Activated CD8-positive, alpha-beta T cell treated with anti-CD3 and anti-CD28 coated beads for 36 hours (primary cell): ENCODE measurements at places on chromosomes 4 and X. TPM values are rescaled to one million over a fixed set of nuclear protein-coding genes. Genes with fewer than 3 reads are reported as not detected.

DNA sequence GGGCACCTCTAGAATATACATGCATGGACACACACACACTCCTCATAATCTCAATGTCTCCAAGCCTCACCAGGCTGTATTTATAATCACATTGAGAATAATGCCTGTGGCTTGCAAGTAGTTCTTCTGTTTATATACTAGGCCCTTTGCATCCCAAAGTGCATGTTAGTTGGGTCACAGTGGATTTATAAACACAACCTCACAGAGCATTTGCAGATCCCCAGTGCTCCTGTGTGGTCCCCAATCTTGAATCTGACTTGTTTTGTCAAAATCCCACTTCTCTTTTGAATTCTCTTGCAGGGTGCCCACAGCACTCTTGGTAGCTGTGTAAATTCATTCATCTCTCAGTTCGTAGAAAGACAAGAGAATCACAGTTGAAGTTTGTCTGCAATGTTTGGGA, 49.6 kb upstream of the PROM1 start:
- H3K27me3 ChIP-seq = peaks cover 4% of the 10 kb centered on the region
- no peaks in the 10 kb centered on the region for H3K4me1 ChIP-seq
- H3K4me3 ChIP-seq = no peak overlapping the region
- H3K36me3 ChIP-seq = no peaks in the 10 kb centered on the region
- DNase-seq = no peak

DNA sequence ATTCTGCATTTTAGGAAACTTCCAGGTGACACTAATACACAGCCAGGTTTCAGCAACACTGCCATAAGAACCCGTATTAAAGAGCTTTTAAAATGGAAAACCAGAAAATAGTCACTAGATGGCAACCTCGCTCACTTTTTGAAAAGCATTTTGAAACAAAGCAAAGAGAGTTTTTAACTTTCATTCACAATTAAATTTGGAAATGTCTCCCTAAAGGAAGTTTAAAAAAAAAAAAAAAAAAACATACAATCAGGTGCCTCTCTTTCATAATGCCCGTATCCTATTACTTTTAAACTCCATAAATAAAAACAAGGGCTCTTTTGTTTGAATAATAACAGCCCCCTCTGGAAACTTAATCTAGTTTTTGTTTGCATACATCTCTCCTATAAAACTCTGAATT, 20.3 kb downstream of the MEPE start:
- no peak overlapping the region for H3K27ac ChIP-seq
- no peaks in the 10 kb centered on the region for H3K36me3 ChIP-seq
- peaks cover 5% of the 10 kb centered on the region for H3K4me1 ChIP-seq
- peaks cover 13% of the 10 kb centered on the region for H3K27me3 ChIP-seq
- DNase-seq = no peak

- no peak overlapping the region for H3K4me3 ChIP-seq
- H3K4me1 ChIP-seq = no peaks in the 10 kb centered on the region
- H3K27me3 ChIP-seq = no peaks in the 10 kb centered on the region
- no peaks in the 10 kb centered on the region for H3K36me3 ChIP-seq
- no peak overlapping the region for H3K27ac ChIP-seq
Observed at GRCh38 chrX:16659321-16659720, 9.4 kb downstream of the S100G start.

DNA sequence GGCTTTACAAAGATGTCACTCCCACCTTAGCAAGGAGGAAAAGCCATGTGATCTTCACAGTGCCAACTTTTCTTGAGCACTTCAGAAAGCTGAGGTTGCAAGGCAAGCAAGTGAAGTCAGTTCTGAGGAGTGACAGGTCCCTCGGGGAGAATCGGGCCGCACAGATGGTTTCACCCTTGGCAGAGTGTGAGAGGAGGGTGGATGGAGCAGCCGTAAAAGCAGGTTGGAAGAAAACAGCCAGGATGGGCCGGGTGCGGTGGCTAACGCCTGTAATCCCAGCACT, 43.6 kb upstream of the TLR3 start:
- H3K4me3 ChIP-seq = no peak overlapping the region
- no peaks in the 10 kb centered on the region for H3K36me3 ChIP-seq
- no peaks in the 10 kb centered on the region for H3K4me1 ChIP-seq
- peaks cover 10% of the 10 kb centered on the region for H3K27me3 ChIP-seq

The PCDH11X gene
- not detected for total RNA-seq

The DNAJB14 gene
- total RNA-seq = 42.5 TPM

GRCh38 chrX:97366237-97366636, 482.5 kb downstream of the RPA4 start:
- no peak overlapping the region for H3K4me3 ChIP-seq
- no peak overlapping the region for H3K27ac ChIP-seq
- H3K36me3 ChIP-seq = no peaks in the 10 kb centered on the region
- no peak for DNase-seq
- H3K27me3 ChIP-seq = no peaks in the 10 kb centered on the region

DNA sequence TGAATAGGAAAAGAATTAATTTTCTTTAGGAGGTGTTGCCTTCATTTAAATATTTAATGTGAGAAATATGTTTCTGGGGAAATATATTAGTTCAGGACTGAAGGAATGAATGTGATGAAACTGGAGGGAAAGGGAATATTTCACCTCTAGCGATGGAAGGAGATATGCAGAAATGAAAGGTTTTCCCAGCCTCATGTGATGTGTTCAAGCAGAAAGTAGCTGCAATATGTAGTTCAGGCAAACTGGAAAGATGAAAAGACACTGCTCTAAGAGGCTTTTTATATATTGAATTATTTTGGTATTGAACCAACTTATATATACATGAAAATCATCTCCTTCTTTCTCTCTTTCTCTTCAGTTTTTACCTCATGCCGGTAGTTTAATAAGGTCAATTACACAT, 3.4 kb downstream of the GRID2 start:
- H3K4me1 ChIP-seq = no peaks in the 10 kb centered on the region
- H3K27me3 ChIP-seq = peaks cover 27% of the 10 kb centered on the region
- H3K36me3 ChIP-seq = peaks cover 1% of the 10 kb centered on the region
- no peak overlapping the region for H3K27ac ChIP-seq
- H3K4me3 ChIP-seq = no peak overlapping the region

- no peaks in the 10 kb centered on the region for H3K4me1 ChIP-seq
- no peaks in the 10 kb centered on the region for H3K27me3 ChIP-seq
- H3K27ac ChIP-seq = no peak overlapping the region
- DNase-seq = no peak
Observed at GRCh38 chr4:157885811-157886210, 287.0 kb downstream of the GASK1B start.

- no peak for DNase-seq
- H3K27me3 ChIP-seq = peaks cover 5% of the 10 kb centered on the region
- no peaks in the 10 kb centered on the region for H3K36me3 ChIP-seq
- no peak overlapping the region for H3K27ac ChIP-seq
- H3K4me3 ChIP-seq = no peak overlapping the region
Observed at GRCh38 chr4:118557298-118557851, 127.8 kb upstream of the METTL14 start.

The MAGEA11 gene
- total RNA-seq = not detected

- peaks cover 4% of the 10 kb centered on the region for H3K27me3 ChIP-seq
- H3K4me3 ChIP-seq = no peak overlapping the region
- no peaks in the 10 kb centered on the region for H3K4me1 ChIP-seq
- no peak overlapping the region for H3K27ac ChIP-seq
- H3K36me3 ChIP-seq = no peaks in the 10 kb centered on the region
Observed at GRCh38 chr4:86033171-86033570, 326.7 kb downstream of the MAPK10 start.

The DOK7 gene
- total RNA-seq = not detected

The SLC25A43 gene
- total RNA-seq = 5.3 TPM

DNA sequence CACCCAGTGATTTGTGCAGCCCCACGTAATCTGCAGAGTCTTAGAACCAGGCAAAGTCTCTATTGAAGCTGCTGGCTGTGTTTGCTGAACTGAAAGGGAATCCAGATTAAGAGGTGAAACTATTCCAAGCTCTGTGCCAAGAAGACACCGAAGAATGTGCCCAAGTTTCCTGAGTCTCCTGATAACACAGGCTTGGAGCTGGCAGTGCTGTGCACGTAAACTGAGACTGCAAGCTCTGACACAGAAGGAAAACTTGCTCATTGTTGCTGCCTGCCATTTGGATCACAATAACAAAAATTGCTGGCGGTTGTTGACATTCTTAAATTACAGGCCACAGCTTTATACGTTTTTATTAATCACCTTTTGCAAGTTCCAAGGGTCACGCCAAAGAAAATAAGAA, 60.2 kb upstream of the VCX3B start:
- no peak for DNase-seq
- no peak overlapping the region for H3K27ac ChIP-seq
- H3K36me3 ChIP-seq = no peaks in the 10 kb centered on the region
- no peaks in the 10 kb centered on the region for H3K27me3 ChIP-seq
- H3K4me3 ChIP-seq = no peak overlapping the region

The RHOXF1 gene
- total RNA-seq = not detected

DNA sequence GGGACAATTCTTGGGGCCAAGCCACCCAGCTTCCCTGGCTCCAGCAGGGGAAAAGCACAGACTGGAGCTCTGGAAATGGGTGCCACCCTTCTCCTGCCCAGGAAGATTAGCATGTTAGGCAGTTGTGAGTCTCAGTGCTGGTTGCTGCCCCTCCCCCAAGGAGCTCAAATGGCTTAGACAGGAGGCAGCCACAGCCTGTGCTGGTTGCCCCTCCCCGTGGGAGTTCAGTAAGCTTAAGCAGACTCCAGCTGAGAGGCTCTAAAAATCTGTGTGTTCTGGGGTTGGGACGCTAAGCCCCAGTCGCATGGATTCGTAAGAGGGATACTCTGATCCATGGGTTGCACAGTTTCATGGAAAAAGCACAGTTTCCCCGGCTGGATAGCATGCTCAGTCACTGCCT, 92.7 kb upstream of the NDST3 start:
- no peaks in the 10 kb centered on the region for H3K27me3 ChIP-seq
- no peaks in the 10 kb centered on the region for H3K36me3 ChIP-seq
- DNase-seq = no peak

DNA sequence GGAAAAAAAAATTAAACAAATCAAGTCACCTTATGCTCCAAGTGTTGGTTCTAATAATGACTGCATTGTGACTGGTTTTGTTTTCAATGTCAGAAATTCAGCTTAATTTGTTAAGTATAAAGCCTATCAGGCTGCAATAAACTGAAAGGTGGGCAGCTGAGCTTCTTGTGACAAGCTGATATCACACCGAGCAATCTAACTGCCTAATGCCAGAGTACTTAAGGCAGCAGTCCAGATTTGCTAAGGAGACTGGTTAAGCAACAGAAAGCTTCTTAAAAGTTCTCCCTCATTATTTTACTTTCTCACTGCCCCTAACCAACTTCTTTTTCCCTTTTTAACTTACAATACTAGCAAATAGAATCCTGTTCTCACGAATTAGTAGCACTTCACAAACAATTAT, 201.0 kb downstream of the MAB21L2 start:
- no peaks in the 10 kb centered on the region for H3K4me1 ChIP-seq
- H3K27me3 ChIP-seq = no peaks in the 10 kb centered on the region
- H3K36me3 ChIP-seq = peaks cover 4% of the 10 kb centered on the region
- H3K27ac ChIP-seq = peak overlapping the region; percentile 49
- no peak overlapping the region for H3K4me3 ChIP-seq

The ZDHHC15 gene
- total RNA-seq = 0.16 TPM

DNA sequence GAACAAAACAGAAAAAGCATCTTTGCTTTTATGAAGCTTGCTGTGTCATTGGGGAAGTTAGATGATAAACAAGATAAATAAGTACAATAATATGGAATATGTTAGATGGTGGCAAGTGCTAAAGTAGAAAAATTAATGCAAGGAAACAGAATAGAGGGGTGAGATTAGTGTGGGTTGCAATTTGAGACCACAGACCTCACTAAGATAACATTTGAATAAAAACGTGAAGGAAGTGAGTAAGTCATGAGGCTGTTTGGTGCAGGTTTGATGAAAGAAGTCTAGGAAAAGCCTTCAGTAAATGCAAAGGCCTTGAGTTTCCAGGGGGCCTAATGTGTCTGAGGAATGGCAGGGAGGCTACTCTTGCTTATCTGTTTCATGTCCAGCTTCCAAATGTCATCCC, 102.5 kb downstream of the CFAP299 start:
- H3K4me1 ChIP-seq = peaks cover 26% of the 10 kb centered on the region
- DNase-seq = no peak
- no peak overlapping the region for H3K27ac ChIP-seq
- H3K36me3 ChIP-seq = peaks cover 5% of the 10 kb centered on the region
- no peak overlapping the region for H3K4me3 ChIP-seq

DNA sequence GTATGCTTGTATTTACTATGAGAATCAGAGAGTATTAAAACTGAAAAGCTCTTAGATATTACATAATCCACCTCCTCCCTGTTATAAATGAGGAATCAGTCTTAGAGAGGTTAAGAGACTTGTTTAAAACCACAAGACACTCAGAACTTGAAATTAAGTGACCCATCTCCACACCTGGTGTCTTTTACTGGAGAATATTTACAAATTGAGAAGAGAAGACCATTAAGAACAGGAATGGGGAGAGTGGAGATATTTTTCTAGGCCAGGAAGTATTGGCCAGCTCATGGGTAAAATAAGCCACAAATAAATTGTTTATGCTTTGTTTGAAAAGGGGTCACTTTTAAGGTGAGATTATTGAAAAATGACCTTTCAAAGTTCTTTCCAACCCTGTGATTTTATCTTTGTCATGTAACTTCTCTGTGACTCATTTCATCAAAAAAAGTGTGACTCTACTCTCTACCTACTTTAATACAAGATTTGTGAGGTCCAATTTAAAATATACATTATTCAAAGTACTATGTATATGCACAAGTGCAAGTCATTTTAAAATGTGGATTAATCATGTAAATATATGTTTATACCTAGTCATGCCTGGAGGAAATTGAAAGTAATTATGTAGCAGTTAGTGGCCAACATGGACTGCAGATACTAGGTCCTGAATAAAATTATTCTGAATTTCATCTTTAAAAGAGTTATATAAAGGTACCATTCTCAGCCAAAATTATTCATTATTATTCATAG, 15.9 kb upstream of the COX7B2 start:
- no peak for DNase-seq
- peaks cover 2% of the 10 kb centered on the region for H3K27me3 ChIP-seq
- no peaks in the 10 kb centered on the region for H3K36me3 ChIP-seq

The S100P gene
- total RNA-seq = 3.4 TPM

The ARMCX5 gene
- 9.4 TPM for total RNA-seq

DNA sequence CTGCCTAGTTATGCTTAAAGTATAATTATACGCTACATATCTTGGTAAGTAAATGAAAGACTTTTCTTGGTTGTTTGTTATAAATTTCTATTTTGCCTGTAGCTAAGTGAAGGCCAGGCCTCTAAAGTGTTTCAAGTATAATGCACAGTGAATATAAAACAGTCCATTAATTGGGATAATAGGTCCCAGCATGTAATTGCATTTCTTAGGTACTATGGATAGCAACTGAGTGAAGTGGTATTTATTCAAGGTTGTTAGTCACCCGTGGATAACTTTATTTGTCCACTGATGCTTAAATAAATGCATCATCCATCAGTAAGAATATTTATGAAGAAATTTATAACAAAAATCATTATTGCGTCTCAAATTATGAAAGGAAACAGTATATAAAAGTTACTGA, 59.1 kb downstream of the TEX13C start:
- no peak overlapping the region for H3K27ac ChIP-seq
- no peaks in the 10 kb centered on the region for H3K4me1 ChIP-seq
- no peak overlapping the region for H3K4me3 ChIP-seq
- H3K36me3 ChIP-seq = no peaks in the 10 kb centered on the region
- peaks cover 1% of the 10 kb centered on the region for H3K27me3 ChIP-seq
